ENCODE measurements at places on chromosomes 1 and 21.
A peak's percentile ranks its signal among the peaks of the same experiment; 100 is the strongest.

- DNase-seq, result no peak
Observed at GRCh38 chr1:172085317-172085716, 244.0 kb downstream of the DNM3 start.

DNA sequence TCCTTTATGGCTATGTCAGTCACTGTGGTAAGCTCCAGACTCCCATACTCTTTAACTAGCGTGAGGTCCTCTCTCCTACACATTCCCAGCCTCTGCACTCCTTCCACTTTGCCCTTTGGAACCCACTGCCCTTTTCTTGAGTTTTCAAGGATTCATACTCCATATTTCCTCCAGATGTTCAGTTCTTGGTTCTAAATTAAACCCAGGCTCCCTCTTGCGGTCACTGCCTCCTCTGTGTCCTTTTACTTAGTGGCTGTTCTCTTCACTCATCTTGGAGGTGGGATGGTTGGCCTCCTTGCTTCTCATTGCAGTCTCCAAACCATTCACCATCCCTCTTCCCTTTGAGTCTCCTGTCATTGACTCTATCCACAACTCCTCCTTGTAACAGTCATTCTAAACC, 208.1 kb downstream of the TGFB2 start:
- no peak for DNase-seq

GRCh38 chr1:153598309-153599172, 14.4 kb downstream of the S100A16 start:
- peak; percentile 91 for DNase-seq

- no peak for DNase-seq
Observed at GRCh38 chr1:159203610-159204009, 1.1 kb upstream of the ACKR1 start.

GRCh38 chr1:150613061-150613920, 16.1 kb downstream of the ENSA start:
- peak; percentile 27 for DNase-seq

GRCh38 chr1:164702216-164702615, 143.2 kb downstream of the PBX1 start:
- no peak for DNase-seq

- no peak for DNase-seq
Observed at GRCh38 chr1:180133193-180133592, 21.5 kb upstream of the QSOX1 start.

DNA sequence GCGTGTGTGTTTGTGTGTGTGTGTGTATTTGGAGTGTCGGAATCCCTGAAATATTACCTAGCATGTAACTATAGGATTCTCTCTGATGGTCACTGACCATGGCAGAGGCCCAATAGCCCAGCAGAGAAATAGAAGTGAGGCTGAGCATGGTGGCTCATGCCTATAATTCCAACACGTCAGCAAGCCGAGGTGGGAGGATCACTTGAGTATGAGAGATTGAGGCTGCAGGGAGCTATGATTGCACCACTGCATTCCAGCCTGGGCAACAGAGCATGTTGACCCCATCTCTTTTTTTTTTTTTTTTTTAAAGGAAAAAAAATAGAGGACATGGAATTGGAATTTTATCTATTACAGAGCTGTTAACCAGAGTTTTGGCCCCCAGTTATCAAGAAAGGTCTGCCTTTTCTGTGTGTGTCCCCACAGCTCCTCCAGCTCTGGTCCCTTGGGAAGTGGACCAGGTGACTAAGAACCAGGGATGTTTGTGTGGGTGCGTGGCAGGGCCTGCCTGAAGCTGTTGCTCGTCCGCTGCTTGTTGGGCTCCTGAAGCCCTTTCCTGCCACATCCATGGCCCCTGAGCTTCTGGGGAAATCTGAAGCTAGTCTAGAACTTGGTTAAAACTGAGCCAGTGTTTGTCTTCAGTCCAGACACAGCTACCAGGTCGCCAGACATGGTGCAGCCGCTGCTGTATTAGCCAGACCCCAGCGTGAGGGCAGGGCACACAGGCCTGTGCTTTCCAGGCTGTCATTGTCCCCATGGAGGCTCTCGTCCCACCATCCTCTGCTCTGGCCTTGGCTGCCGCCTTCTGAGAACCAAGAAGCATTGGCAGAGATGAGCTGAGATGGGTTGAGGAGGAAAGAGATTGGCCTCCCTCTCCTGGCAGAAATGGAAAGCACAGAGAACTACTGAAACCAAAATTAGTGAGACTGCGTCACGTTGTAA, 25.5 kb downstream of the CAPN9 start:
- peak; percentile 81 for DNase-seq

- no peak for DNase-seq
Observed at GRCh38 chr1:46133181-46133658, 791 bp upstream of the PIK3R3 start.

DNA sequence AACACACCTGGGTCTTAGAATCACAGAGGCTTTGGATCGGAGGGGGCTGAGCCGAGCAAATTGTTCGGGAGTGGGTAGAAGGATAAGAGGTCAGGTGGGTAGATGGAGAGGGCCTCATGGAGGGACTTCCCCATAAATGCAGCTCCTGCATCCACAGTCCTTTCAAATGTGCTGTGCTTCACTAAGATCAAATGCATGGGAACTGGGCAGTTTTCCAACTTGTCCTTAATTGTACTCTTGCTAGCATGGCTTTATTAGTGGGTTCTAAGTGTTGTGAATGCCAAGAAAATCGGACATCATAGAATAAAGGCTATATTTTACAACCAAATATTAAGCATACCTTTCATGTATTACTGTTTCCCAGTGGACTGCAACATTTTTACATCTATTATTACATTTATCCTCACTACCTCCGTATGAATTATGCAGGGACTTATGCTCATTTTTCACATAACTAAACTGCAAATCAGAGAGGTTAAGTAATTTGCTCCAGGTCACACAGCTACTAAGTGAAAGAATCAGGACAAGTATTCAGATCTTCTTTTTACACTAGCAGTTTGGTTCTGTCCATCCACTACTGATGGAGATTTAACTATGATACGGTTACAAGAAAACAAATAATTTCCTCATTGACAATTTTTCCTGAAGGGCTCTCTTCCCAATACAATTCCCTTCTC, 174.5 kb upstream of the RUNX1 start:
- peak; percentile 50 for DNase-seq

GRCh38 chr1:29823561-29823960, 587.2 kb downstream of the PTPRU start:
- no peak for DNase-seq

- DNase-seq, result no peak
Observed at GRCh38 chr1:200561856-200562214, 58.7 kb downstream of the KIF14 start.

DNA sequence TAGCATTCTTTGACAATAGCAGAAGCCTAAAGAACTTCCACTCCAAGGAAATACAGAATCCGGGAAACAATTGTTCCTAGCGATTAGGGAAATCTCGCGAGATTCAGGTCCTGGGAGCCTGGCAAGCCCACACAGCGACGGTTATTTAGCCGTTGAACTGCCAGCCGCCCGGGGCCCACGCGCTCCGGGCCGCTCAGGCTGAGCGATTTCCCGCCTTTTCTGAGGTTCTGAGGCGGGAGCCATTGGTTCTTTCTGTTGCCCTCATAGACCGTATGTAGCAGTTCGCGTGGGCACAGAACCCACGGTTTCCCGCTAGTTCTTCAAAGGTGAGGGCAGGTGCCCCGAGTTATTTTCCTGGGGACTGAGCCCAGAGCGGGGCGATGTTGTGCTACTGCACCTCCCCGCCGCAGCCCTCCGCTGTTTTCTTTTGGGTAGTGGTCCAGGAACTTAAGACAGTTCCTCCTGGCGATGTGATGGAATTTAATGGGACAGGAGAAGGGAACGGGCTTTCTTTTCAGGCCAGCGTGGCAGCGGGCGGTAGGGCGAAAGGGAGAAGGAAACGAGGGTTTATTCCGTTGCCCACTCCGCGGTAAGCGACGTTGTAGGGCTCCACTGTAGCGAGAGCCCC, at the start of gene SYCP1:
Gene SYCP1 (plus strand): TSS at position 171 of the 628 bp plus-strand sequence. CDS start 602 bp downstream, outside the sequence.
- no peak for DNase-seq

- DNase-seq, result no peak
Observed at GRCh38 chr1:118258975-118259374, 73.9 kb upstream of the SPAG17 start.

GRCh38 chr21:38913120-38913892, 107.6 kb downstream of the ETS2 start:
- peak; percentile 59 for DNase-seq

DNA sequence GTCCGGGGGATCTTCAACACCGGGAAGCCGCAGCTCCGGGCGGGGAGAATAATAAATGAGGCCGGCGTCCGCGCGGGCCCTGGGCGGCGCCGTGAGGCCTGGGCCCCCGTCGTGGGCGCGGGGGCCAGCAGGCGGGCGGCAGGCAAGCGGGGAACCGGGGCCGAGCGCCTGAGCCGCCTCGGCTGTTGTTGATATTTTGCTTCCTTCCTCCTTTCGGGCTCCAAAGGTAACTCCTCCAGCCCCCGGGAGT, at the start of gene MEF2D:
Gene MEF2D (minus strand): TSS at position 233 of the 250 bp plus-strand sequence. CDS start 17,483 bp downstream, outside the sequence.
- DNase-seq, result no peak

- DNase-seq, result no peak
Observed at GRCh38 chr1:152179566-152179965, 20.5 kb upstream of the RPTN start.

DNA sequence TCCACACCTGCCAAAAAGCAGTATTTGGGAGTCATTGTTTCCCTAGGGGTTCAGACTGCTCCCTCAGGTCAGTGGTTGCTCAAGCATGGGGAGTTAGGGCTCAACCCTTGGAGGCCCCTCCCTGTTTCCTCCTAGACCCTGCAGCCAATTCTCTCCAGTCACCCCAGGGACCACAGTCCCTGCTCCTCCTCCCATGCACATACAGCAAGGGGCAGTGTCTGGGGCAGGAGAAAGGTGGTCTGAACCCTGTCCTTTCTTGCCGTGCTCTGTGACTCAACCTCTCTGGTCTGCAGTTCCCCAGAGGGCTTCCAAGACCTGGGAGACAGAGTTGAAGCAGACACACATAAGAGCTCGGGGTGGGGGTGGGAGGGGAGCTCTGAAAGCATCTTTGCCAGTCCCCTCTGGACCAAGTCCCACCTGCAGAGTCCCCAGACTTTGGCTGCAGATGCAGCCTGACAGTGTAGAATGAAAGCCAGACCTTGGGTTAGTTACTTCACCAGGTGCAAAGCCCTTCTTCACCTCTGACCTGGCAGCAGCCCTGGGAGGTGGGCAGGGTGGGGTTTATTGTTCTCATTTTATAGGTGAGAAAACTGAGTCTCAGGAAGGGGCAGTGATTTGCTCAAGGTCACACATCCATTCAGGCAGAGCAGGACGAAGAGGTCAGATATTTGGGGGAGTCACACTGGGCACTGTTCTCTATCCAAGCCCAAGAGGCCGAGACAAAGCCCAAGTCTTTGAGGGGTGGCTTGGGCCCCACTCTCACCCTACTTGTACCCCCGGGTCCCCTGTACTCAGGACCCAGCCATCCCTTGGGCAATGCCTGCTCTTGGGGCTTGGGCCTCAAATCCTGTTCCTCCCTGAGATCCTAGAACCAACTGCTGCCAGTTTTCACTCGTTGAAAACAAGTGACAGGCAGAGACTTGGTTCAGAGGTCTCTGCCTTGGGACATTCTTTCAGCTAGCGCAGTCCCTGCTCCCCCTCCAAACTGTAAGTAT, 748 bp downstream of the PDZK1IP1 start:
- no peak for DNase-seq

DNA sequence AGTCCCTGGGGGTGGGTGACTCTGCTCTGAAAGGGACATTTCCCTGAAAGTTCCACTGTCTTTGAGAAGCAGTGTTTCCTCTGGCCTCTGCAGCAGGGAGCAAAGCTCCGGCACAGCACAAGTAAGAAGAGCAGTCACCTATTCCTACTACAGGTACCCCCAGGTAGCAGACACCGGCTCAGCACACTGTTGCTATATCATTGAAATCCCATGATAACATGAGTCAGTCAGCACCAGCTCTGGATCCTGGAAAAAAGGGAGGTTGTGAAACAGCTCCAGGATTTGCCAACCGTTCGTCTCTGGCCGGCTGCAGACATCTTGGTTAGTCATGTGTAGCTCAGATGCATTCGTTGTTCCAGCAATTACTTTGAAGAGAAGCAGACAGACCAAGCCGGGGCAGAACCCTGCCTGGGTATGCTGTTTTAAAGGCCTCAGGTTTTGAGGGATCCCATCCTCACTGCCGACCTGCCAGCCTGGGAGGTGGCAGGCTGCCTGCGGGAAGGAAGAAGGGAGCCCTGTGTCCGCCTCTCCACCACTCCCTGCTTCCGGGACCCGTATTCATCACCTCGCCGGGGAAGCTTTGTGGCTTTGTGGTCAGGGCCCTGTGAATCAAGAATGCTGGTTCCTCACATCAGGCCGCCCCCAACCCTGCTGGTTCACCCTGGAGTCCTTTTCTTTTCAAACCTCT, 139.2 kb downstream of the CLIC6 start:
- peak; percentile 77 for DNase-seq

GRCh38 chr1:175463853-175464252, 271.3 kb upstream of the KIAA0040 start:
- DNase-seq, result no peak

GRCh38 chr1:106907795-106908194, 148.7 kb upstream of the PRMT6 start:
- no peak for DNase-seq

DNA sequence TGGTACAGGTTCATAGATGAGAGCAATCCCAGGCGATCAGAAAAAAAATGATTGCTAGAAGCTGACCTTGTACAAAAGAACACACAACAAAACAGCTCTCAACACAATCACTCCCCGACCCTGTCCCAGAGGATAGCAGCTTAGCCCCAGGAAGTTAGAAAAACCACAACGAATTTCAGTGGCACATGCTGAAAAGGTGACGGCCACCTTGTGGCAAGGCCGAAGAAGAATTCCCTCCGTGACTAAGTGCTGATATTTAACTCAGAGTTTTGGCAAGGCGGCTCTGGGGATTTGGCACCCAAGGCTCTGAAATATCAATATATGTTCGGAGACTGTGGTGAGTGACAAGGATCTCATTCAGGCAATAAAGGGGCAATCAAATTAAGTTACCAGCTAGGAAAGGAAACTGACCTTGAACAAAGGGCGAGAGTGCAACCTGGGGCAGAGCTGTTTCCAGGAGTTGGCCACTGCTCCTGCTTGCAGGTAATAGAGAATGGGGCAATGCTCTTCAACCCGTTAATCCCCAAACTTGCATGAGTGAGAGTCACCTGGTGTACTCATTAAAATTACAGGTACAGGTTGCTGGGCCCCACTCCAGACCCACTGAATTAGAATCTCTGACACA, 96.2 kb downstream of the BEND5 start:
- no peak for DNase-seq

GRCh38 chr1:11749203-11749689, 12.7 kb upstream of the C1orf167 start:
- peak; percentile 30 for DNase-seq

DNA sequence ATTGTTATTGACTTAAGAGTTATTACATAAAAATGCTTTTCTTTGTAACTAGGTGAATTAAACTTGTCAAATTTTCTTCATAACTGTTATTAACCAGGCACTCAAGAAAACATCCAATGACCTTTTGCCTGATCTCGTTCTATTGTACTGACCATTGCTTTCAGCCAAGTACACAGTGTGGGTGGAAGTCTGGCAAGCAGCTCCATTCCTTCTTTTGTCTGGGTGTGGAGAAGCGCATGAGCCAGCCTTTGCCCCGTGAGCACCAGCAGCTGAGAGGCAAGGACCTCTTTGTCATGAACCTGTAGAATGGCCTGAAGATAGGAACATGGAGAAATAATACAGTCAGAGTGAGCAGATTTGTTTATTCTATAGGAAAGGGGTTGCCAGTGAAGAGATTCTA, 57.5 kb downstream of the IARS2 start:
- DNase-seq, result peak; percentile 21
